Activated CD4-positive, alpha-beta T cell treated with anti-CD3 and anti-CD28 coated beads for 1 hour (primary cell): ENCODE measurements at places on chromosomes 6 and 20.
A peak's percentile ranks its signal among the peaks of the same experiment; 100 is the strongest.

- DNase-seq = no peak
Observed at GRCh38 chr6:69937402-69938136, 71.2 kb downstream of the COL19A1 start.

GRCh38 chr6:28543651-28544610, 18.2 kb downstream of the GPX5 start:
- DNase-seq = peak; percentile 21

DNA sequence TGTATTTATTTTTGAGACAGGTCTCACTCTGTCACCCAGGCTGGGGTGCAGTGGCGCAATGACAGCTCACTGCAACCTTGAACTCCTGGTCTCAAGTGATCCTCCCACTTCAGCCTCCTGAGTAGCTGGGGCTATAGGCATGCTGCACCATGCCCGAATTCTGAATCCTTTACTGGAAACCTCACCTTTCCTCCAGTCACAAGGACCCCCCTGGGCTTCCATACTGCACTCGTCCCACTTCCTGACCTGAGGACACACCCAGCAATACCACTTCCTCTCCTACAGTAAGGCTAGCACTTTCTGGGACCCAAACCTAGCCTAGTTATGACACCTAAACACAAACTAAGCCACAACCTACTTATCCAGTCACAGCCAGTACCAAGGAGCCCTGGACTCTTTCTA, 68.2 kb downstream of the FAM217A start:
- DNase-seq = no peak

- DNase-seq = no peak
Observed at GRCh38 chr6:37982317-37982716, 162.8 kb downstream of the ZFAND3 start.

DNA sequence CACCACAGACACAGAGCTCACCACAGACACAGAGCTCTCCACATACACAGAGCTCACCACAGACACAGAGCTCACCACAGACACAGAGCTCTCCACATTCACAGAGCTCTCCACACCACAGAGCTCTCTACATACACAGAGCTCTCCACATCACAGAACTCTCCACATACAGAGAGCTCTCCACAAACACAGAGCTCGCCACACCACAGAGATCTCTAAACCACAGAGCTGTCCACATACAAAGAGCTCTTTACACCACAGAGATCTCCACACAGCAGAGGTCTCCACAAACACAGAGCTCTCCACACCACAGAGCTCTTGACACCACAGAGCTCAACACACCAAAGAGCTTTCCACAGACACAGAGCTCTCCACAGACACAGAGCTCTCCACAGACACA, 55.8 kb downstream of the ERMARD start:
- no peak for DNase-seq

DNA sequence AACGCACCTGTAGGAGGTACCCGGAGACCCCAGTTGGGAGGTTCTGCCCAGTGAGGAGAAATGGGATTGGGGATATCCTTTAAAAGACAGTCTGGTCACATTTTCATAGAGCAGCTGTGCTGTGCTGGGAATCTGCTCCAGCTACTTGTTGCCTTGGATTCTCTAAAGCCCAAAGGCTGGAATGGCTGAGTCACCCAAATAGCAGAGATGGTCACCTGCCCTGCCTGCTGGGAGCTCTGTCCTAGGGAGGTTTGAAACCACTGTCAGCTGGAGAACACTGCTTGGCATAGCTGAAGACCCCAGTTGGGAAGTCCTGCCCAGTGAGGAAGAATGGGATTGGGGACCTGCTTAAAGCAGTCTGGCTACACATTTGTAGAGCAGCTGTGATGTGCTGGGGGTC, 34.8 kb upstream of the TFB1M start:
- DNase-seq = no peak

DNA sequence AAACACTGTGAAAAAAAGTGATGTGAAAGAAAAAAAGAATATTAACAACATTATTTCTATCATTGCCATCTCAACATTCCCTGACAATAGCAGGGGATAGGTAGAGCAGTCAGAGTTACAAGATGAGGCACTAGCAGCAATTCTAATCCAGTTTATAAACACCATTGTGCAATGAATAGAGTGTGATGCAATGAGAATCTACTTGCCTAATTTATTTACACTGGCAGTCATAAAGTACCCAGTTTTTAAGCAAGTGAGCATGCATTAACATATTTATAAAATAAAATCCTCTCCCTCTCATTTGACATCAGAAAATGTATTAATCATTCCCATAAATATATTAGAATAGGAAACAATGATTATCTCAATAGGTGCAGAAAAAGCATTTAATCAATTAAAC, 2.5 kb upstream of the MANEA start:
- DNase-seq = no peak

DNA sequence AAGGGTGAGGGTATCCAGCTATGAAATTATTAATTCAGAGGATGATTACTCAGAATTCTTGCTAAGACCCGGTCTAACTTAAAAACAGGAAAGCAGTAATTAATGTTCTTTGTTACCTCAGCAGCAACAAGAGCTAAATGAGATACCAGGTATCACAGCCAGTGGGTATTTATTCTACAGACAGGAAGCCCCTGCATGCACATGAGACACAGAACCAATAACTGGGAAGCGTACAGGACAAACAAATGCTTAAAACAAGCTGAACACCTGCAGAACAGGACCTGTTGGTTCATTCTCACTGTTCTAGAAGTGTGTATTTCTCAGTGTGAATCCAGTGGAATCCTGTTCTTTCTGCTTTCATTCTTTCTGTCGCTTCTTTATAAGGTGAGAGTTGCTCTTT, 30.9 kb downstream of the SCML4 start:
- no peak for DNase-seq

- DNase-seq = no peak
Observed at GRCh38 chr20:58088625-58089024, 139.8 kb downstream of the ANKRD60 start.

- DNase-seq = no peak
Observed at GRCh38 chr6:138005846-138006245, 101.4 kb downstream of the PERP start.

DNA sequence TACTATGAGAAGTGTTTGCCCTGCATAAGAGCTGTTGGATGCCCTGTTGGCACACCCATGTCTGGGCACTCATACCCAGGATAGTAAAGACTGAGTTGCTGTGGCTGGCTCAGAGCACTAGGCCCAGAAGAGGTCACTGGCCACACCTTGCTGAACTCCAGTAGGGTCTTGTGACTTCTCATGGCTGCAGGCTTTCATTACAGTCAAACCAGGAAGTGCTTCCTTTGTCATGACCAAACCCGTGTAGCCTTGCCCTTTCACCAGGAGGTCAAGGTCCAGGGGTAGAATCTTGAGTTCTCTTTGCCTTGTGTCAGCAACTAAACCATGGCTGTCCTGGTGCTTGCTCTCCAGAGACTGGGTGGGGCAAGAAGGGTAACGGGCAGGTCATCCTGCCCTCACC, 49.5 kb downstream of the CD164 start:
- DNase-seq = no peak

DNA sequence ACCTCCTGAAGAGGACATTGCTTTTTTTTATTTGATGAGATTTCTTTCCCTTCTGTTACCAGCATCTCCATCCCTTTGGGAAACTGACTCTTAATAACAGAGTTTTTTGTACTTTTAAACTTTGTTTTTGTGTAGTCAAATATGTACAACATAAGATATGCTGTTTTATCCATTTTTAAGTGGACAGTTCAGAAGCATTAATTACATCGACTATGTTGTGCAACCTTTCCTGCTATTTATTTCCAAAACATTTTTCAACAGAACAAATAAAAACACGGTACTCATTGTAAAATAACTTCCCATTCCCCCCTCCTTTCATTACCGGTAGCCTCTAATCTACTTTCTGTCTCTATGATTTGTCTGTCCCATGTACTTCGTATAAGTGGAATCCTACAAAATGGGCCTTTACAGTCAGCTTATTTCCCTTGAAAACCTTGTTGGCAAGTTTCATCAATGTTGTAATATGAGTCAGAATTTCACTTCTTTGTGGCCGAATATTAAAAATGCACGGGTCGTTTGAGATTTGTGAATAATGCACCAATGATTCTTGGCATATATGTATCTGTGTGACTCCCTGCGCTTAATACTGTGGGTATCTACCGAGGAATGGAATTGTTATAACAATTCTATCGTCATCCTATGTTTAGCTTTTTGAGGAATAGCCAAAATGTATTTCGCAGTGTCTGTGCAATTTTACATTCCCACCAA, 11.1 kb upstream of the RIPK1 start:
- no peak for DNase-seq

DNA sequence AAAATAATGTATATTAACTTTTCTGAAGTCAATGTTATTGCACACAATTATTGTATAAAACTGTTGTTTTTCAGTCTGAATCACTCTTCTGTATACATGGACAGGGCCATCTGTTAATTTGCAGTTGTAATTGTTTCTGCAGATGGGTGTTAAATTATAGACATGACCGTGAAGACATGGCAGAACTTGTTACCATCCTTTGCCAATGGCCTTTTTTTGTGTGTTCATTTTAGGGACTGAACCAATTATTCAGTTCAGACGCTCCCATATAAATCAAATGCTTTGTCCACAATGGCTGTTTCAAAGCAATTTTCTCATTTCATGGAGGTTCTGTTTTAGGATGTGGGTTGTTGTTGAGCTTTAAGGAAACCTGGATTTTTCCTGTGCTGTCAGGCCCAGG, 533.7 kb downstream of the DOK5 start:
- no peak for DNase-seq

GRCh38 chr6:68126089-68126749, 508.9 kb upstream of the ADGRB3 start:
- no peak for DNase-seq

DNA sequence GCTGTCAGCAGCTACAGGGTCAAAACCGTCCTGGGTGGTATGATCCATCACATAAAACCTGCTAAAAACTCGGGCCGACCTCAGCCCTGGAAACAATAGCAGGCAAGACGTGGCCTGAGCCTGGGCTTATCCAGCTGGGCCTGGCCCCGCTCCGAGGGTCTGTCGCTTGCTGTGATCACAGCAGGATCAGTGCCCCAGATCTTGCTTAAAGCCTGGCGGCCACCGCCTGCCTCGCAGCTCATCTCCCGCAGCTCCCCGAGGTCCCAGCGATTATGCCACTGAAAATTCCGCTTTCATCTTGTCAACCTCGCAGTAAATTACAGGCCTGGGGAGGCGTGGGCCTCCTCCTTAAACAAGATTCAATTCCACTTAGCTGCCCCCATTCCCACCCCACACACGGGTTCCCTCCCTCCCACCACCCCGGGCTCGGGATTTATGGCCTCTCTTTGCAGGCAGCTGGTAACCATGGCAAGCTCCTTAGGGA, 40.1 kb downstream of the CDH22 start:
- no peak for DNase-seq

DNA sequence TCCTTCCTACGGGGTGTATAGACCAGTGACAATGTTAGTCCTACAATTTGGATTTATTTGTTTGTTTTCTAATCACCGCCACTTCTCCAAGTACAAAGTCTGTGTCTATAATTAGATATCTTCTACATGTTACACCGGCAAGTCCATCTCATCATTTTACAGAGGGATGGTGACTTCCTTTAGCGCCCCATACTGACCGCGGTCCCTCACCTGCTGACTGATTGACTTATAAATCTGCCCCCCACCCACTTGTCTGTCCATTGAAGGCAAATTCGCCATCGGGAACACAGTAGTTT, 8.9 kb upstream of the NR2E1 start:
- DNase-seq = no peak

- DNase-seq = no peak
Observed at GRCh38 chr6:291204-291696, 1.0 kb upstream of the DUSP22 start.

- no peak for DNase-seq
Observed at GRCh38 chr6:55937951-55938690, 62.7 kb upstream of the BMP5 start.

GRCh38 chr20:10447028-10447427, 11.9 kb downstream of the SLX4IP start:
- DNase-seq = peak; percentile 12

DNA sequence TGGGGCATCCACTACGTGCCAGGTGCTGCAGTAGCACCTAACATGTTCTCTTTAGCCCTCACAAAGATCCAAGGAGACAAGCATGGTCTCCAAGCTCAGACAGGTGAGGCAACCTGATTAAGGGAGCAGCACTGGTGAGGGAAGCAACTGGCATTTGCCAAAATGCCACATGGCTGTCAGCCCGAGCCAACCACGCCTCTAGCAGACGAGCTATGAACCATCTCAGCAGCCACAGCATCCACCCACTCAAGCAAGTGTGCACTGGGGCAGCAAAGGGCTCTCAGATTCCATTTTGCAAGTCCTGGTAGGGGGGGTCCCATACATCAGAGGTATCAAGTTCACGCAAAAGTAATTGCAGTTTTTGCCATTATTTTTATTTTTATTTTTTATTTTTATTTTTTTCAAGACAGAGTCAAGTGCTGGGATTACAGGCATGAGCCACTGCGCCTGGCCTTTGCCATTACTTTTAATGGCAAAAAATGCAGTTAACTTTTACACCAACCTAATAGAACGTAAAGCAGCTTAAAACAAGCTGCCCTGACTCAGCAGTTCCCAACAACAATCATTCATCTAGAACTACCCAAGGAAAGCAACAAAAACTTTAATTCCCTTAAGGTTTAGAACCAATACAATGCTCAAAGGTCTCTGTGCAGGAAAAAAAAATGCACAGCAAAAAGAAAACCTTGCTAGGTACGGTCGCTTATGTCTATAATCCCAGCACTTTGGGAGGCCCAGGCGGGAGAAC, 36.3 kb upstream of the SPDEF start:
- no peak for DNase-seq

DNA sequence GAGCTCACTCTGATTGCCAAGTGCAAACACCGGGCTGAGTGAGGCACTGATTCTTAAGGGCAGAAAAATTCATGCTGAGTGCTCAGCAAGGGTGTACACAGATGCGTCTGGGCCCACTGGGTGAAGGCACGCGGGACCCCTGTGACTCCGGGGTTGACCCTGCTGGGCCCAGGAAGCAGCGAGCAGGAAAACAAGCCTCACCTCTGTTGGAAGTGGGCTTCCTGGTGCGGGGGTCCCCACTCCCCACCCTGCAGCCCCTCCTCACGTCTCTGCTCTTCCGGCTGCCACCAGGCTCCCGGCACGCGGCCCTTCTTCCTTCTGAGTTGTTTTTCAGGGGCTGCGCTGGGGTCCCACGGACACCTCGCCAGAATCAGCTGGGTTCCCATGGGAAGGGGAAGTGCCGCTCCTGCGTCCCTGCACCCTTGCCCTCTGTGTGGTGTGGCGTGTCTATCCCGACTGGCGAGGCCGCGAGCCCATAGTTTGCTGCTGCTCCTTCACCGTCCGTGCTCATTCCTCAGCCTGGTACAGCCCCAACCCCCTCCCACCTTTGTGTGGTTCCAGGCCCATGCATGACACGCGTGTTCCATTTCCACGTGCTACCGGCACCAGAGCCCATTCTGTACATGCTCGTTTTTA, 80.6 kb upstream of the BHLHE23 start:
- no peak for DNase-seq

DNA sequence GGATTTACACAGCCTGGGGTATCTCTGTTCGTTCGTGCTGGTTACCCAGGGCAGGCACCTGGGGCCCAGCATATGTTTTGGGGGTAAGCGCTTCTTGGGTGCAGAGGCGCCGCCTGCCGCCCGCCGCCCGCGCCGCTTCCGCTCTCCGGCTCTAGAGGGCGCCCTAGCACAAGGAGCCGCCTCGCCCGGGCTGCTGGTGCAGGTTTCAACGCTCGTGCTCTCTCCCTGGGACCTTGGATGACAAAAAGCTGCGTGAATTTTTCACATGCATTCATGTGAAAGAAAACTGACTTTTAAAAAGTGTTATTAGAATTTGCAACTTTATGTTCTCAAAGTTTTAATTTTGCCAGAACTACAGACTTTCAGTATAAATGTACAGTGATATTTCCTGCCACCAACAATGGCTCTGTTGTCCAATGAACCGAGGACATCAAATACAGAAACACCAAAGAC, 32.5 kb downstream of the PRR18 start:
- DNase-seq = peak; percentile 74

GRCh38 chr6:69129046-69129445, 494.0 kb downstream of the ADGRB3 start:
- DNase-seq = no peak
